ENCODE measurements at places on chromosomes 7 and 10.

- no peak for DNase-seq
Measured at GRCh38 chr10:103932971-103933370, 15.0 kb upstream of the STN1 start.

- DNase-seq = no peak
Measured at GRCh38 chr10:97553575-97554031, 19.0 kb upstream of the ANKRD2 start.

DNA sequence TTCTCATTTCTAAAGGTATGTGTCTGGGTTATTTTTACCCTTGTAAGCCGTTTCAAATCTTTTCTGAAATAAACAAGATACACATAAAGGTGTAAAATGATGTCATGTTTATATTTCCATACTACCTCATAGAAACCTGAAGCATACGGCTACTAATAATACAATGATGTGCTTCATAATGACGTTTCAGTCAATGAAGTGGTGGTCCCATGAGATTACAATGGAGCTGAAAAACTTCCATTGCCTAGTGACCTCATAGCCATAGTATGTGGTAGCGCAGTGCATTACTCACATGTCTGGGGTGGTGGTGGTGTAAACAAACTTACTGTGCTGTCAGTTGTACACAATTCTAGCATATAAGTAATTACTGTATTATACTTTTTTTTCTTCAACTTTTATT lies 24.9 kb downstream of the EPDR1 start:
- no peak for DNase-seq

GRCh38 chr7:151895631-151896031 lies 18.7 kb upstream of the PRKAG2 start:
- no peak for DNase-seq

DNA sequence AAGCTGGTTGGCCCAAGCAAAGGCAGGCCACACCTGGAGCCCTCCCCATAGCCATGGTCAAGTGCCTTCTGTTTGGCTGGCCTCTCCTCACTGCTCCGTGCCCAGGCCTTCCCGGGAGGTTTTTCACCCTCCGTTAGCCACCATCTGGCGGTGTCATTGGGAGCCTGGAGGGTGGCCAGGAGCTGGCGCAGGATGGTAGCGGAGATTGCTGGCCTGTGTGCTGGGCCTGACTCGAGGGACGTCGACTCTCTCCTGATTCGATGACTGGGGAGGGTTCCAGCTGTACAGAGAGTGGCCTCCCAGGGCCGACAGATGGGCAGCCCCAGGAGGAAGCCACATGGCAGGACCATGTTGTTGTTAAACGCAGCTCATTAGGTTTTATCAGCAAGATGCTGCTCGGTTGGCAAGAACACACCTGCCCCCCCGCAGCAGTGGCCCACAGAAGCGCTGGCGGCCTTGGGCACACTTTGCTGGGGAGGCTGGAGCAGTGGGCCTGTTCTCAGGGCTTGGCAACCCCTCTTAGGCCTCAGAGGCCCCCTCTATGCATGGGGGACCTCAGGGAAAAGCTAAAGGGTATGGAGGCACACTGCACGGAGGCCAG lies 64.0 kb upstream of the CACUL1 start:
- no peak for DNase-seq

- DNase-seq = no peak
Measured at GRCh38 chr7:137835486-137836112, 11.2 kb downstream of the DGKI start.

DNA sequence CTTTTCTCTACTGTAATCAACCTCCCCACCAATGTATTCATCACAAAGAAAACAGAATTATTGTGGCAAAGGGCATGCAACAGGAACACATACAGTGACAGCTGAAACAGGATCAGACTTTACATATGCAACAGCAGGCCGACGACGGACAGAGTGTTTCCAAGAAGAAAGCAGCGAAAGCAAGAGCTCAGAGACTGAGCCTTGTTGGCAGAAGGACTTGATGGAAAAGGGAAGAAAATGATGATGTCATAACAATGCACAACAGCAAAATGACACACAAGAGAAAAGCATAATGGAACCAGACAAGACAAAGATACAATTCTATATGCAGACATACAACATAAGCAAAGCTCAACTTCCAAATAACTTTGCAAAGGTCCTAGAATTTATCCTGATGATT lies 106.5 kb downstream of the ARHGAP12 start:
- DNase-seq = no peak

GRCh38 chr10:35449944-35450343 lies 113.6 kb downstream of the CCNY start:
- no peak for DNase-seq

Data from right kidney (tissue), 9 donors.